ENCODE measurements at places on chromosomes 7 and 10.

DNA sequence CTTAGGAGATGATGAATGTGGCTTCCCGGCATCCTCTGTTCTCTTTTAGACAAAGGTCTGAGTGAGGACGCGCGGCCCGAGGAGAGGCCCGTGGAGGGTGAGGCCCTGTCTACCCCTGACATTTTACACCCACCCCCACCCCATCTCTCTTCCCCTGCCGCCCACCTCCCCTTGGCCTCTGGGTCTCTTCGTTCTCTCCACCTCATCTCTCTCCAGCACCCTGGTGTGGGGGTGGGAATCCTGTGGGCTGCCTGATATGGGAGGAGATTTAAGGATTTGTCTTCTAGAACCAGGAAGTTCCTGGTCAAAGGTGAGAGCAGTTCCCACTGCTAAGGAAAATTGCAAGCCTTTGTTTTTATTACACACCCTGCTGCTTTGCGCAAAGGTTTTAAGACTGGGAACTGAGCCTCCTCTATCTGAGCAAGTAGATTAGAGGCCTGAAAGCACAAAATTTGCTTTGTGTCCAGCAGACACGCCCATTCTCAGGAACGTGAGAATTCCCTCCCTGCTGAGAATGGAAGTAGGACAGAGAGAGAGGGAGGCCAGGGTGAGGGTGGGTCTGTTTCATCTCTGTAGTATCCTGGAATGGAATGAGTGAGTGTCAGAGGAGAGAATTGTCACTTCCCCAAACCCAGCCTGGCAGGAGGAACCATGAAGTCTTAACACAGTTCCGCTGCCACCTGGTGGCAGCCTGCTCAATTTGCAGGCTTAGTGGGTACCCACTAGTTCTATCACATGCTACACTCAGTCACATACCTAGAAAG, 91.2 kb downstream of the GTF2IRD1 start:
- DNase-seq = no peak

GRCh38 chr7:103805346-103805745, 184.1 kb downstream of the RELN start:
- no peak for DNase-seq

- no peak for DNase-seq
Measured at GRCh38 chr7:78224923-78225322, 426.4 kb downstream of the PHTF2 start.

DNA sequence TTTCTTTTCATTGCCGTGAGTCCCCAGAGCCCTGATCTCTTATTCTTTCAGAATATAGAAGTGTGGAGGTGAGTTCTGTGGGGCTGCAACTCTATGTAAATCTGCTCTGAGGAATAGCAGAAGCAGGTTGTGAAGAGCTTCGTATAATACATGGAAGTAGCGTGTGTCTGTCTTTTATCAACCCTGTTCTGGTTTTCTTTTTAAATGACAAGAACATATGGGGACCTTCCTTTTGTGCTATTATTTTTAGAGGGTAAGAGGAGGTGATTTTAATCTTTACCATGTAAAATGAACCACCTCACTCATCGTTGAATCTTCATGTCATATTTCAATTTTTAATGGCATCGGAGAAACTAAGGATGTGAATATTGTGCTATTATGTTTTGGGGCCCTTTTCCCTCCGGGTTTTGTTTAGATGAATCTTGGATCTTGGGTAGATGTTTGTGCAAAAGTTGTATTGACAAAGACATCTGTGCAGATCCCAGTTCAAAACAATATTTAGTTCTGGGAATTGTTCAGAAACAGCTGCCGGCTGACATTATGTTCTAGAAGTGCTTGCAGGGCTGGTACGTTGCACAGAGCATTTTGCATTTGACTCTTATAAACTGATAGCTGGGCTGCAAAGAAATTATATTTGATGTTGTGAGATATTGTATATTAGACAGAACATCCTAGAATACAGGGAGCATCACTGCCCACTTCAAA, 46.7 kb downstream of the PLXDC2 start:
- DNase-seq = no peak

GRCh38 chr7:32163896-32164295, 93.7 kb upstream of the PDE1C start:
- no peak for DNase-seq

DNA sequence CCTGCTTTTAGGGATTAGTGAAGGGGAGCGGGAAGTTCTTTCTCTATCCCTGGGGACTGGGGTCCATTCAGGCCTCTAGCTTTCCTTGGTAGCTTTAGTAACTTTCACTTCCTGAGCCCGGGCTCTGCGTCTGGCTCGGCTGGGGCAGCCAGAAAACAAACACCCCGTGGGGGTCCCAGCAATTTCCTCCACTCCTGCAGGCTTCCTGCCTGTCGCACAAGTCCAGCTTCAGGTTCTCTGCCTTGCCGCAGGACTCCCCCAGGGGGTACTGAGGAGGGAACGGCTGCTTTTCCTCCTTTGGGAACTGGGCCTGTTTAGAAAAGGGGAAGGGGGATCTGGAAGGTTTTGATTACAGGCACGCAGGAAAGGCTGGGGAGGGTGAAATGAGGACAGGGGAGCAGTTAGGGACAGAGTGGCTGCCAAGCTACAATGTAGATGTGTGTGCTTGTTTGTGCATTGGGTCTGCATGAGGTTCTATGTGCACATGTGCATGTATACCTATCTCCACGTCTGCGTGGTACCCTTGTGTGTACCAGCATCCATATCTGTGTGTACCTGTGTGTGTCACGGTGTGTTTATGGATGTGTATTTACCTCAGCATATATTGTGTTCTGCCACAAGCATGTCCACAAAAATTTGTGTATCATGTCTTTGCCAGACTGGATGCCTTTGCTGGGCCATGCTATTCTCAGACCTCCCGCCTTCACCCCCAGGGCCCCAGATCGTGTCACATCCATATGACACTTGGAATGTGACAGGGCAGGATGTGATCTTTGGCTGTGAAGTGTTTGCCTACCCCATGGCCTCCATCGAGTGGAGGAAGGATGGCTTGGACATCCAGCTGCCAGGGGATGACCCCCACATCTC, 2.0 kb downstream of the KAZALD1 start:
- DNase-seq = no peak

DNA sequence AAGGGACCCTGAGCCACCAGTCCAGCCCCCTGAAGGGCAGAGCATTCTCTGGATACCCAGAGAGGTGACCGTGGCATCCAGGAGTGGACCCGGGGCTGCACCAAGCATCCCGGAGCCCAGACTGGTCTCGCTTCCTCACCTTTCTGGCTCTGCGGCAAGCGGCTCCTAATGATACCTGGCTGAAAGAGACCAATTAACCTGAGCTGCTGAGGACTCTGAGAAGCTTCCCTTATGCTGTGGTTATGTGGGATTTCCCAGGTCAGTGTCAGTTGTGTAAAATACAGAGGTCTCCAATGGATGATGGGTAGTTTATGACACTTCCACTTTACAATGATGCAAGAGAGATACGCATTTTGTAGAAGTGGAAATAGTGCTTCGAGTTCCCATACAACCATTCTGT, 51.5 kb downstream of the PFKFB3 start:
- DNase-seq = no peak

GRCh38 chr7:82745117-82745516, 301.5 kb upstream of the CACNA2D1 start:
- DNase-seq = no peak

DNA sequence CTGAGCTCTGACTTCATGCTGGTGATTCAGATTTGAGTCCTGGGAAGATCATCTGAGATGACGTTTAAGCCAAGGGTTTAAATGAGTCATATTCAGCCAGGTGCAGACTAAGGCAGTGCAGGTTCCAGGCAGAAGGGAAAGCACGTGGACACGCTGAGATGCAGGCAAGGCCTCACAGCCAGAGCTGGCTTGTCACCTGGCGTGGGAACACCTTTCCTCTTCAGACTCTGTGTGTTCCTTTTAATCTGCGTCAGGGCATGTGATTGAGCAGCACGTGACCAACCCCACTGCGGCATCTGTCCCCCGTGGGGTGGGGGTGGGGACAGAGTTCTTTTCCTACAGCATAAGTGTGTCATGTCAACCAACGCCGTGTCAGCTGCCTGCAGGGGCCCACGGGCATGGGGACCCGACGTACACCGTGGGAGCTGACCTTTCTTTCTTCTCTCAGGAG, 10.7 kb upstream of the IDI2 start:
- DNase-seq = no peak

DNA sequence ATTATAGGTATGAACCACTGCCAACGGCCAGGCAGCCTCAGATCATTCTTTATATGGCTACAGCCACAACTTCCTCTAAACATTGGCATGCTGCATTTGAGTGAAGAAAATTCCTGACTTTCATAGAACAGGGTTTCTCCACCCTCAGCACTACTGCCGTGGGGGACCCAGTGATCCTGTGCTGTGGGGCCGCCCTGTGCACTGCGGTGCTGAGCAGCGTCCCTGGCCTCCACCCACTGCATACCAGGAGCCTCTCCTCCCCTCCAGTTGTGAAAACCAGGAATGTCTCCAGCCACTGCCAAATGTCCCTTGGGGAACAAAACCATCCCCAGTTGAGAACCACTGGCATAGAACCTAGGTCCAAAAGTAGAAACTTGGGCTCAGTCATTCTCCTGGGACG, 15.8 kb downstream of the CNPY1 start:
- no peak for DNase-seq

DNA sequence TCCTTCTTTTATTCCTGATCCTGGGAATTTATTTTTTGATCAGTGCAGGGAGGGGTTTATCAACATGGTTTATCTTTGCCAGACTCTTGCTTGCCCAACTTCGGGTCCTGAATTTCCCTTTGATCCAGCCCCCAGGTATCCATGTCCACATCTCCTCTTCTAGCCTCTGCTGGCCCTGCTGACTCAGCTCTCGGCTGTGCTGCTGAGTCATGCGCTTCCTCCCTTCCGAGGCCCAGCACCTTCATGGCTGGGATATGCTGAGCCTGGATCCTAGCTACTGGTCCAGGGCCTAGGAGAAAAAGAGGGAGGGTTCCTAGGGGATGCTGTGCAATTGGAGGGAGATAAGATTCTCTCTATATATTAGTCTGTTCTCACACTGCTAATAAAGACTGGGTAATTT, 380.7 kb upstream of the SHH start:
- no peak for DNase-seq

DNA sequence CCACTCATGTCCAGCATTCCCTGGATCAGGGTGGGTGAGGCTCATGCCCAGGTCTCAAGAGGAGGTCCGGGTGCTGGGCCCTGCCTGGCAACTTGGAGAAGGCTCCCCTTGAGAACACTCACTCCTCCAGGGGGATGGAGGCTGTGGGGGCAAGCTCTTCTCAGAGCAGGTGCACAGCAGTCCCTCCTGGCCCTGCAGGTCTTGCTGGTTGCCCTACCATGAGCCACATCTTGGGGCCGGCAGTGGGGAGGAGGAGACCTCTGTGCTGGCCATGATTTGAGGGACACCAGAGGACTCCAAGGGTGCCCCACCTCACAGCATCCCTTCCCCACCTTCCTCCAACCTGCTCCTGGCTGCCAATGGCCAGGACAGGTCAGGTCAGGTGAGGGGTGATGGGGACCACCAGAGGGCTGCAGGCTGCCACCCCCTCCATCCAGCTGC, 87.4 kb upstream of the RET start:
- no peak for DNase-seq

DNA sequence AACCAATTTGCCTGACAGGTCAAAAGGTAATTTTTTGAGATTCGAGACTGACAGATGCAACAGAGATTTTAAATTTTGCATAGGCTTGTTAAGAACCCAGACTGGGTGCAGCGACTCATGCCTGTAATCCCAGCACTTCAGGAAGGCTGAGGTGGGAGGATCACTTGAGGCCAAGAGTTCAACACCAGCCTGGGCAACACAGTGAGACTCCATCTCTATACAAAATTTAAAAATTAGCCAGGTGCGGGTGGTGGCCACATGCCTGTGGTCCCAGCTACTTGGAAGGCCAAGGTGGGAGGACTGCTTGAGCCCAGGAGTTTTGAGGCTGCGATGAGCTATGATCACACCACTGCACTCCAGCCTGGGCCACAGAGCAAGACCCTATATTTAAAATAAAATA, 34.6 kb downstream of the AMZ1 start:
- DNase-seq = no peak

- DNase-seq = no peak
Measured at GRCh38 chr7:45570797-45571196, 3.4 kb upstream of the ADCY1 start.

GRCh38 chr10:77045085-77045484, 592.5 kb downstream of the KCNMA1 start:
- DNase-seq = no peak

- no peak for DNase-seq
Measured at GRCh38 chr7:106381252-106381651, 96.5 kb upstream of the NAMPT start.

GRCh38 chr10:6282454-6282958, 79.8 kb downstream of the PFKFB3 start:
- no peak for DNase-seq

GRCh38 chr10:89923661-89924060, 222.3 kb downstream of the KIF20B start:
- DNase-seq = no peak

GRCh38 chr7:139775829-139776266, 1.9 kb downstream of the HIPK2 start:
- DNase-seq = peak; percentile 38

DNA sequence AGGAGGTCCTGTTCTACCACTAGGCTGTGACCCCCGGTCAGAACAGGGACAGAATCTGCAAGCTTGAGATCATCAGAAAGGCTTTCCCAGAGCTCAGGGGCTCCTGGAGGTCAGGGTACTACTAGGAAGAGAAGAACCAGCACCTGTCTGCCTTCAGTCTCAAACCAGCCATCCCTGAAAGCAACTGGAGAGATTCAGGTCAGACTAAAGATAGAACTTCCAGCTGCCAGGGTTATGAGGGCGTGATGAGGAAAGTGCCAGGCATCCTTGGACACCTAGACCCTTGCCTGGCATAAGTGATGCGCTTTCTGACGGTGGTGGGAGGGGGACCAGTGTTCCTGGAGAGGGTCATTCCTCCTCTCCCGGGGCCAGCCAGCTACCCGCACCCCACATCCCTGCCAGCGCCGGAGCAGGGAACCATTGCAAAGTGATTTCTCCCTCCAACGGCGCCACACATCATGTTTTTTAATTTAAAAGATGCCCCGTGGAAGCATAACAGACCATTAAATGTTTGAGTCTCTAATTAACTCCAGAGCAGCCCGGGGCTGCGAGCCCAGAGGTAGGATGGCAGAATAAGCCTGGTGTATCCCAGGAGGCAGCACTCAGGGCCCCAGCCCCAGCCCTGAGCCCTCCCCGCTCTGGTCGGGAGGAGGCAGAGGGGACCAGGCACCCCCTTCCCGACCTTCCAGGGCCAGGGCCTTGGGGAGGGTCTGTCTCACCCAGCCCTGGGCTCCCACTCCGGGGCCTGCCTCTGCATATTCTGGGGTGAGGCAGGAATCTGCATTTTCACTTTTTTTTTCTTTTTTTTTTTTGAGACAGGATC, 64.0 kb downstream of the ELFN1 start:
- no peak for DNase-seq

- DNase-seq = no peak
Measured at GRCh38 chr10:30988831-30989435, 42.7 kb downstream of the ZNF438 start.

DNA sequence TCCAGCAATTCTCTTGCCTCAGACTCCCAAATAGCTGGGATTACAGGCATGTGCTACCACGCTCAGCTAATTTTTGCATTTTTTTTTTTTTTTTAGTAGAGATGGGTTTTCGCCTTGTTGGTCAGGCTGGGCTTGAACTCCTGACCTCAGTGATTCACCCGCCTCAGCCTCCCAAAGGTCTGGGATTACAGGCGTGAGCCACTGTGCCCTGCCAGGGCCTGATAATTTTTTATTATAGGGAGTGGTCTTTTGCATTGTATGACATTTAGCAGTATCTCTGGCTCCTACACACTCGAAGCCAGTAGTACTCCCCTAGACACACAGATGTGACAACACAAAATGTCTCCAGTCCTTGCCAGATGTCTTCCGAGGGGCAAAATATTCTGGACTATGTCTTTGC, 124.0 kb downstream of the DKK1 start:
- DNase-seq = no peak

GRCh38 chr10:25818751-25819150, 115.3 kb upstream of the MYO3A start:
- no peak for DNase-seq

All from NCI-H774 (cell line).